ENCODE measurements at places on chromosomes 12 and 14.
A peak's percentile ranks its signal among the peaks of the same experiment; 100 is the strongest.

DNA sequence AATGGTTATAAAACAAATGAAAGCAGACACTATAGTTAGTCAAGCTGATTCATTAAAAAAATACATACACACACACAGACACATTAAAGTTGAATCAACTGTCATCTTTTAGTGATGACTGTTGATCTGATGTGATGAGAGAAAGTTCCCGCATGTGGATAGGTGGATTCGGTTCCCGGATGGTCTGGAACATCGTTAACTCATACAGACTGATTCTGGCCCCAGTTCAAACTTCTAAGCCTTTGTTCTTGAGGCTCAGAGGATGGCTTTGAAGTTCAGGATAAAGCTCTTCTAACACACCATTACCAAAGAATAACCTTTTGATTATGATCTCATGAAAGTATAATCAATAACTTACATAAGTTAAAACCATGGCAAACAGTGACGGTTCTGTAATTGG lies 27.5 kb downstream of the WIF1 start:
- peak; percentile 59 for DNase-seq

- no peak for DNase-seq
These were observed 12.8 kb upstream of the CISTR start for GRCh38 chr12:53764615-53765014.

GRCh38 chr12:98431089-98431488 lies 84.3 kb upstream of the TMPO start:
- DNase-seq = no peak

DNA sequence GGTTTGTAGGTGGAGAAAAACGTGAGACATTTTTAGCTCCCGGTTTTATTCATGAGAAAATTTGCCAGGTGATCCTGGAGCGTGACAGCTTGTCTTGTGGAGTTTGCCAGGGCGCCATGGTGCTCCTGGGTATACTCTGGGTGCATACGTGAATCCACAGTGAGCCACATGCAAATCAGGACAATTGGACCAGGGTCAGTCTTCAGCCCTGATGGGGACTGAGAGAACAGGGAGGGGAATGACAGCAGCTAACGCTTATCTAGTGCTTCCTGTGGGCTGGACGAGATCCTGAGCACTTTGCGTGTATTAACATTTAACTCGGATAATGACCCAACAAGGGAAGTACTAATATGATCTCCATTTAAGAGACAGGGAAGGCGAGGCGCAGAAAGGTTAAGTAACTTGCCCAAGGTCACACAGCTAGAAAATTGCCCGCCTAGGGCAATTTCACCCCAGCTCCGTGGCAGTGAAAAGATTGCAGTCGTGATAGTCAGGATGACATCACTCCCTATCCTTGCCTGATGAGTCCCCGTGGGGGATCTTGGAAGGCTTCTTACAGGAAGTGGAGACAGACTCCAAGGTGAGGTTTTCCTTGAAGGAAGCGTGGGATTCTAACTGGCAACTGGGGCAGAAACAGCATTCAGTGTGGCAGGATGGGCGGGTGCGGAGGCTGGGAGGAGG lies 118.4 kb upstream of the NCOR2 start:
- peak; percentile 59 for DNase-seq

DNA sequence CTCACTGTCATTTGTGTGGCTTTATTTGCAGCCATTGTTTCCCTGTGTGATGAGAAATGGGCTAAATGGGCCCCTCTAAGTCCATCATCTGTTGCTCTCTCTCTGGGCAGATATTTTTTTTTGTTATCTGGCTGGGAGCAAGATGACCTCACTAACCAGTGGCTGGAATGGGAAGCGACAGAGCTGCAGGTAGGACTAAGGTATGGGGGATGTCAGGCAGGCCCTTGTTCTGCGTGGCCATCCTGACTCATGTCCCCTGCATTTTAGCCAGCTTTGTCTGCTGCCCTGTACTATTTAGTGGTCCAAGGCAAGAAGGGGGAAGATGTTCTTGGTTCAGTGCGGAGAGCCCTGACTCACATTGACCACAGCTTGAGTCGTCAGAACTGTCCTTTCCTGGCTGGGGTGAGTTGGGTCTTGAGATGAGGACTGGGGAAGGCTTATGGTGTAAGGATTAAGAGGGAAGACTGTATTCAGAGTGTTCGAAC lies 1.3 kb downstream of the MARS1 start:
- peak; percentile 28 for DNase-seq

DNA sequence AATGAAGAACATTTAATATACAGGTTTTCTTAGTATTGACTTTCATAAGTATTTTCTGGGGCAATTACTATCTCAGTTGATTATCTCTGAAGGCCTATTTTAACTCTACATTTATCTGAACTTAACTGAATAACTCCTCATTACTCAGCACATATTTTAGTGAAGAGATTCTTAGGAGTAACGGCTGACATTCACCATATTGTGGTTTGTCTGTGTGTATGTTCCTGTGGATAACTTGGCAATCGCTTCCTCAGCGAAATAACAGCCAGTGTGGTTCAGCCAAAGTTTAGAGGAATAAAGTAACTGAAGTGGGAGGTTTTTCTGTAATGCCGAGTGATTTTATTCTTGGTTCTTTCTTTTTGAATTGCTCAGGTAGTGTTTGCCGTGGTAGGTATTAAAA lies 168.0 kb downstream of the RAD51B start:
- DNase-seq = peak; percentile 18

DNA sequence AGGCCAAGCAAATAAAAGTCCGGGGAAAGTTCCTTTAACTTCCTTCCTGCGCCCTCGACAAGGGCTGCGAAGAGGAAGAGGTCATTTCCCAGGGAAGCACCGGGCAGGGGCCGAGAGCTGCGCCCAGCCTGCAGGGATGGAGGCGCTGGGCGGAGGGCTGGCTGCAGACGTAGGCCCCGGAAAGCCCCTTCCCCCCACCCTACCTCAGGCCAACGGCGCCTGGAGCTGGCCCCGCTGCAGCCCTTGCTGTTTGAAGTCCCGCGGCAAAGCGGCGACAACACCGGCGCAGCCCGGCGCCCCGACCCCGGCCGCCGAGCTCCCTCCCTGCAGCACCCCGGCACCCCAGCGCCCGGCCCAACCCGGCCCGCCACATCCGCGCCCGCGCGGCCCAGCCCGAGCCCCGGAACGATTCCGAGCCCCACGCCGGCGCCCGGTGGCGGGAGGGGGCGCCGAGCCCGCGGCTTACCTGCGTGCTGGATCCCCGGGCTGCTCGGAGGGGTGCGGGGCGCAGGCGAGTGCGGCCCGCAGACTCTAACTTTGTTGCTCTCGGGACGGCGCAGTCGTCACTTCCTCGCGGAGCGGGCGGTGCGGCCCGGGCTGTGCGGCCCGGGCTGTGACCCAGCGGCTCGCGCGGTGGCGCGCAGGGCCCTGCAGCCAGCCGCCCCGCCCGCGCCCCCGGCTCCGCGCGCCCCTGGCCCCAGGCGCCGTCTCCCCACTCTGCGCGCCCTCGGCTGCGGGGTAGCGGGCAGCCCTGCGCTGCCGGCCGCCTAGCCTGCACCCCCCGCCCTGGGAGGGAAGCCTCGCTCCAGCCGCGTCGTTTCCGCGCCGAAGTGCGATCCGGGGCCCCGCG lies 64.8 kb upstream of the PTGR2 start:
- peak; percentile 72 for DNase-seq

DNA sequence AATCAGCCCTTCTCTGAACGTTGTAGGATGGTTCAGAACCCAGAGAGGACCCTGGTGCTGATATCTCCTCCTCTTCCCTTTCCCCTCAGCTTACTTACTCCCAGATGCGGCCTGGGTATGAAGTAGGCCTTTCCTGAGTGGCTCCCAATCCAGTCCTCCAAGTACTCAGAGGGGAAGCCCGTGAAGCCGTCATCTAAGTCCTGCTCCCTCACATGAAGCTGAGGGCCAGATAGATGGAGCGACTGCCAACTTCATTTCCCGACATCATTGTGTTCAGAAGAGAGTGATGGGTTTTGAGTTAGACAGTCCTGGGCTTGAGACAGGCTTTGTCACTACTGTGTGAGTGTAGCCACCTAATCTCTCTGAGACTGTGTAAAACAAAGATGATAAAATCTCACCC lies 2.7 kb downstream of the APOLD1 start:
- peak; percentile 24 for DNase-seq

DNA sequence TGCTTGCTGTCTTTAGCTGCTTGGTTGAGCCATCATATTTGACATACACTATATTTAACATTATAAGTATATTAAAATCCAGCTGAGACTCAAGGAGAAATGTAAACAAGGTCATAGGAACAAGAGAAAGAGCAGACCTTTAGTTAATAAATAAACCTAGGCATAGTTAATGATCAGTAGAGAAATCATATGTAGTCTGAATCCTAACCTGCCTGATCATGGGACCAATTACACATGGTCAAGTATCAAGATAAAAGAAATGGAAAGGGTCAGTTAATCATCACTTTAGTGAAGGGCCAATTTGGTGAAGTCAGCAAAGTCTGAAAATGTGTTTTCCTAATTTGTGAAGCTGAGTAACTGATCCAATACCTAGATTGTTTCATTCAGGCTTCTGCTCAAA lies 7.5 kb downstream of the RNF212B start:
- DNase-seq = no peak

DNA sequence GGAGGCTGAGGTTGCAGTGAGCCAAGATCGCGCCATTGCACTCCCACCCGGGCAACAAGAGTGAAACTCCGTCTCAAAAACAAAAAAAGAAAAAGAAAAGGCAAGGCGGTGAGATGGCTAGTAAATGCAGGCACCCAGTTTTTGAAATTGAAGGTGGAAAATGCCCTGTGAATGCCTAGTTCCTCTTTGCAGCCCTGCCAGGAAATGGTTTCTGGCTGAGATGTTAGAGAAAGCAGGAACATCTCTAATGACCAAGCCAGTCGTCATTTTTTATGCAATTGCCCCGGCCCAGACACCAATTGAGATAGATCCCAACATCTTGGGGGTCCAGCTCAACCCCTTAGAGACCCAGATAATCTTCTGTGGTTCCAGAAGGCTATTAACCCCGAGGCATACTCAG lies 17.0 kb downstream of the SLC8A3 start:
- no peak for DNase-seq

DNA sequence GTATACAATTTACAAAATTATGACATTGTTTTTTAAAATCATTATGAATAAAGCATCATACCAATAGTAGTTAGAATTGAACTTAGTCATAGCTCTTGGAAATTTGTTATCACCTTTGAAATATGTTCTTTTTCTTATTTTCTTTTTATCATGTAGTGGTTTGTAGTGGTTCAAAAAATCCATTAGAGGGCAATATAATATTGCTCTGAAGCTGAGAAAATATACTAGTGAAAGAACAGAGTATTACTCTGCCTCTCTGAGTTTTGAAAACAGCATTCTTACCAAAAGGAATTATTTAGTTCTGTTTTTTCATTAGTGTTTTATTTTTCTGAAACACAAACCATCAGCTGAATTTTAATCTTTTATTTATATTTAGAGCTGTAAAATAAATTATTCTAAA lies 76.2 kb downstream of the PDZRN4 start:
- DNase-seq = no peak

DNA sequence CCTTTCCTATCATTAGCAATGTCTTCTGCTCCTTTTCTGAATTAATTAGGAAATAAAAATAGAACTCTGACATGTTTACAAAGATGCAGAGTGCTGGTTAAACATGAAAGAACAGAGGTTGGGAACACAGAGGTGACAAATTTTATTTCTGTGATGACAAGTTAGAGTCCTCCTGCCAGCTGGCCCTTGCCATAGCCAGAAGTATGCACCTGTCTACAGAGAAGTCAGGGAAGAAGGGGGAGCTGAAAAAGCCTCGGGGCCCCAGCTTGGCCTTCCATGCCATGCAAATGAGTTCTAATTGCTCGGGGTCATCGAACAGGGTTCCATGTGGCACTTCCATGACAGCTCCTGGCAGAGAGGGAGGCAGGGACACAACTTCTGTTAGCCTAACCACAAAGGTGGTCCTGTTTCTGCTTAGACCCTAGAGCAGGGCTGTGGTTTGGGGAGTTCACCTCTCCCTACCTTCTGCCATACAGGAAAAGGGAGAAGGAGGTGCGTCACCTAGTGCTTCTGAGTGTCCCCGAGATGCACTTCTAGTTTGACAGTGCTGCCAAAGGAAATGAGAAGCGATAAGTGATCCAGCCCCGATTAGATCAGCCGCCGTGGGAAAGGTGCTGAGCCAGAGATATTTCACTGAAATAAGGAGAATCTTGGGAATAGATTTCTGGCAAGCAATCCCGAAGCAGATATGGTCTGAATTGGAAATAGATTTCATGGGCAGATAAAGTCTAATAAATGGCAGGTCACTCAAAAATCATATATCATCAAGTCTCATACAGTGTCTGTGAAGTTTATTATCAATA lies 155.8 kb upstream of the FOXN3 start:
- DNase-seq = no peak

GRCh38 chr12:17592472-17592871 lies 497.5 kb downstream of the RERGL start:
- DNase-seq = no peak

- DNase-seq = no peak
These were observed 16.5 kb downstream of the ITPK1 start for GRCh38 chr14:93099196-93099595.
